ENCODE measurements at places on chromosomes 6 and 20.
A peak's percentile ranks its signal among the peaks of the same experiment; 100 is the strongest.

- DNase-seq: no peak
These were observed 1.5 kb downstream of the COL12A1 start for GRCh38 chr6:75204217-75204958.

GRCh38 chr6:71248306-71248765, 40.3 kb upstream of the OGFRL1 start:
- no peak for DNase-seq

DNA sequence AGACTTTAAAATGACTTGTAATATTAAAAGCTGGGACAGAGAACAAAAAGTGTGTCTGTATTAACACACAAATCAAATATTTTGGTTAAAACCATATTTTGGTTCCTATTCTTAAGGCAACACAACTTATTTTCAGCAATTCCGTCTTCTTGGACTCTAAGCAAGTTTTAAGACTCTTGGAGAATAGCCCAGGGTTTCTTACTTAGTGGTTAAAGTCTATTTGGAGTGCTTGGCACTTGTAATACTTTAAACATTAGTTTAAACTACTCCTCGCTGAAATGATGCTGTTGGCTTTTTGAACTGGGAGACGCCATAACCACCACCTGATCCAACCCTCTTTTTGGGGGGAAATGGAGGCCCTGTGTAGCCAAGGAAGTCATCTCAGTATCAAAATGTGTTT, 109.7 kb upstream of the GMDS start:
- no peak for DNase-seq

- no peak for DNase-seq
These were observed 89.4 kb upstream of the OPRM1 start for GRCh38 chr6:153949616-153950015.

- DNase-seq: no peak
These were observed 62.5 kb upstream of the TMEM170B start for GRCh38 chr6:11475016-11475415.

GRCh38 chr20:48049641-48050040, 264.4 kb upstream of the SULF2 start:
- no peak for DNase-seq

- DNase-seq: no peak
These were observed 56.8 kb downstream of the ZHX3 start for GRCh38 chr20:41260734-41261220.

DNA sequence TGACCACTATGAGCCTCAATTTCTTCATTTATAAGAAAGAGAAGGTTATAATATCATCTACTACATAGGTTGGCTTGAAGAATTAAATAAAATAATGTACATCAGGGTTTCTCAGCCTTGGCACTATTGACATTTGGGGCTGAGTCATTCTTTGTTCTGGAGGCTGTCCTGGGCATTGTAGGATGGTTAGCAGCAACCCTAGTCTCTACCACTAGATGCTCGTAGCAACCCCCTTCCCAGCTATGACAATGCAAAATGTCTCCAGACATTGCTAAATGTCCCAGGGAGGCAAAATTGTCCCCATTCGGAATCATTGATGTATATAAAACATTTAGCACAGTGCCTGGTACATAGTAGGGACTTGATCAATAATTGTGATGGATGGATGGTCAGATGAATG, 152.1 kb downstream of the KHDC1L start:
- no peak for DNase-seq

- no peak for DNase-seq
These were observed 119.3 kb downstream of the QRSL1 start for GRCh38 chr6:106748547-106749207.

- DNase-seq: peak; percentile 36
These were observed 78.0 kb downstream of the RWDD2A start for GRCh38 chr6:83270971-83271719.

DNA sequence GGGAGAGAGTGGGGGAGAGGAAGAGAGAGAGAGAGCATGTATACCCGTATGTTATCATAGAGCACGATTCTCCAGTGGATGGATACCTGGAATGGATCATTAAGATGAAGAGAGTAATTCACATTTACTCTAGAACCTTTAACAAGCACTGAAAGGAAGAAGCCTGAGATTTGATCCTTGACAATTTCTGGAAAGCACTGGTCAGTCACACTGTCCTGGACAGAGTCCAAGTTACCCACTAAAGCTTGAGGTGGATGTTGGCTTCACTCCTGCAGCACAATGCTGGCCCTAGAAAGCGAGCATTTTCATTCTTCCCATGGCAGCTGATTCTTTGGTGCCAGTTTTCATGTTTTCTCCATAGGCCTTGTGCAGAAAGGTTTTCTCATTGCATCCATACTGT, 25.6 kb downstream of the NFYA start:
- no peak for DNase-seq

DNA sequence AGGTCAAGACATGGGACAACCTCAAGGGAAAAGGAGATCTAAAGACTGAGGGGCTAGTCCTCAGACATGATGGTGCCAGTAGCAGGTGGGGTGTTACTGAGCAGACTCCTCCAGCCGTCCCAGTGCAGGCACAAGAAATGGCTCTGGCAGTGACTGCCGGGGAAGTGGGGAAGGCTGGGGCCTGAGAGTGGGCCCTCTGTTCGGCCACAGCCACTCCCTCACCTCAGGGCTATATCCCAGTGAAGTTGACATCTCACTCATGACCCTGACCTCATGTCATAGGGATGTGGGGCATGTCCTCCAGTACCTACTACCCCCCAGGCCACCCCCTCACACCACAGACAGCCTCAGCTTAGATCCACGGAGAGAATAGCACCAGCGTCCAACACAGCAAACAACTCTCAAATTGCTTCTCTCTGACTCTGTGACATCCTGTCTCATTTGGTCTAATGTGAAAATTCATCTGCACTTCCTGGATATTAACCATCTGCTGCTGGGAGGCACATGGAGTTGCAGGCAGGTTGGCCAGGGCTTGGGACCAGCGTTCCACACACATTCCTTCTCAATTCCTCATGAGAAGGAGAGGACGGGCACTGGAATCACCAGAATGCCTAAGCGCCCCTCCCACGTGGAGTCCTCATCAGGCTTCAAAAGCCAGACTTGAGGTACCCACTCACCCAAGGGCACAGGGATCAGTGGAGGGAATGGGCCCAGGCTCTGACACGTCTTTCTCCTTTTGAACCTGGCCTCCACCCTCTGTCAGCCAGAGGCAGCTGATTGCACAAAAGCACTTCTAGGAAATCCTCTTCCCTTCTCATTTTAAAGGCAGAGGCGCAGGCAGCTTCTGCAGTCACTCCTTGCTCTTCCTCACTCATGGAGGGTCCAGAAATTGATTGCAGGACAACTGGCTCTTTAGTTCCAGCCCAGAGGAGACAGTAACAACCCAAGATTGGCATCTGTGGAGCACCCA, 163.6 kb upstream of the CST7 start:
- peak; percentile 48 for DNase-seq

DNA sequence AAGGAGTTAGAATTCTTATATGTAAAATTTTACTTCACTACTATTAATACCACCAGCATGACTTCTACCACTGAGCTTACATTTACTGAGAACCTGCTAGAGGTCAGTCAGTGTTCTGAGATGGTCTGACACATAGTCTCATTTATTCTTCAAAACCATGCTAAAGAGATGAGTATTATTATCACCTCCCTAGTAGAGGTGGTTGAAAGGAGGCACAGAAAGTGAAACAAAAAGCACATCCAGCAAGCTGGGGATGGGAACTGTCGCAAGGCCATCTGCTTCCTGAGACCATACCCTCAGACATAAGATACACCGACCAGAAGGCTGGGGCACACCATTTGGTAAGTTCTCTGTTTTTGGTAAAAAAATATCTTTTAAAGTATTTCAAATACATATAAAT, 137.7 kb downstream of the INSM1 start:
- no peak for DNase-seq

- DNase-seq: no peak
These were observed 46.6 kb downstream of the DTD1 start for GRCh38 chr20:18634501-18634900.

- DNase-seq: no peak
These were observed 35.0 kb downstream of the BPIFB1 start for GRCh38 chr20:33318096-33318429.

- DNase-seq: no peak
These were observed 1.2 kb upstream of the CDC25B start for GRCh38 chr20:3794701-3795420.

- DNase-seq: no peak
These were observed 1.1 kb upstream of the SLC4A11 start for GRCh38 chr20:3239867-3240775.

- DNase-seq: no peak
These were observed 950.7 kb upstream of the FLRT3 start for GRCh38 chr20:15288106-15288505.

GRCh38 chr6:24545691-24546090, 50.9 kb downstream of the ALDH5A1 start:
- DNase-seq: no peak

GRCh38 chr20:41361757-41362747, 4.6 kb downstream of the EMILIN3 start:
- DNase-seq: no peak

GRCh38 chr20:37137547-37137946, 41.6 kb upstream of the RPN2 start:
- no peak for DNase-seq
